ENCODE measurements at places on chromosomes 3 and 15.

- DNase-seq, result no peak
Measured at GRCh38 chr15:31214864-31215489, 111.7 kb upstream of the KLF13 start.

DNA sequence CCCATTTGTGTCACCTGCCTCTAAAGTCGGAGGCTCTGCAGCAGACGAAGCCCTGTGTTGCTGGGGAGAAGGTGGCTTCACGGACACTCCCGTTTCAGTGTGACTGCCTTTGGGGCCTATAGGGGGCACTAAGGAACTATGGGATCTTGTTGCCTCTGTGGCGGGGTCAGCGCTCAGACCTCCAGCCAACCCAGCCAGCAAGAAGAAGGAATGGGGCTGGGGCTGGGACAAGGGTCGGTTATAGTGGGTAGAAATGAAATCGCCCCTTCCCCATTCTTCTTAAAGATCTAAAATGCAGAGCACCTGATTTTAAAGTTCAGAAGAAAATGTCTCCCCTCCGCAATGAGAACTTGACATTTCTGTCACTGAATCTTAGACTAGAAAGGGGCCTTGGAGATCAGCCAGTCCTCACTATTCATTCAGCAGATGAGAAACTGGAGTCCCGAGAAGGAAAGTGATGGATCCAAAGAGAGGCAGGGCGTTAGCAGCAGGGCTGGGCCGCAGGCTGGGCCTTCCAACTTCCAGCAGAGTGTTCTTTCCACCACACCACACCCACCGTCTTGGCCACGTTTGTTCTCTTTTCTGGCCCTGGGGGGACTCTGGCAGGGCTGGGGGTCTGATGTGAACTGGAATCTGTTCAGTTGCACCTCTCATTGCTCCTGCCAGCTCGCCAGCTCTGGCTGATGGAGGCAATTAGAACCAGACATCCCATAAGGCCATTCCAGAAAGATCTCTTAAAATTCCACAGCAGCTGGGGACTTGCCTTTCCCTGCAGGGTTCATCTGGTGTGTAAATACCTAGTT is 195.4 kb downstream of the OPA1 start:
- peak; percentile 28 for DNase-seq

DNA sequence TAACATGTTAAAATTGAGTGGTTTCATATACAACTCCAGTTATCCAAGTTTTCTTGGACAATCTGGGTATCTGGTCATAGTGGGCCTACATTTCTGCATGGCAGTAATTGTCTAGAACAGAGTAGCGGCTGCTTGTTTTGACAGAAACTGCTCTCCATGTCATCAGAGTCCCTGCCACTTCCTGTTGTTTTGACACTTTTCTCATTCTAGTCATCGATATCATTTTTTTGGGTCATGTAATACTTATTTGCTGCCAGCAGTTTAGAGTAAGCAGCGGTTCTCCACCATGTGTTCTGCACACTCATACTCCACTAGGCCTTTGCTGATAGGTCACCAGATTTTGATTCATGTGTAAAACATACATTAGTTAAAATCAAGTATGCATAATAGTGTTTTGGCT is 81.5 kb downstream of the SLC25A26 start:
- no peak for DNase-seq

DNA sequence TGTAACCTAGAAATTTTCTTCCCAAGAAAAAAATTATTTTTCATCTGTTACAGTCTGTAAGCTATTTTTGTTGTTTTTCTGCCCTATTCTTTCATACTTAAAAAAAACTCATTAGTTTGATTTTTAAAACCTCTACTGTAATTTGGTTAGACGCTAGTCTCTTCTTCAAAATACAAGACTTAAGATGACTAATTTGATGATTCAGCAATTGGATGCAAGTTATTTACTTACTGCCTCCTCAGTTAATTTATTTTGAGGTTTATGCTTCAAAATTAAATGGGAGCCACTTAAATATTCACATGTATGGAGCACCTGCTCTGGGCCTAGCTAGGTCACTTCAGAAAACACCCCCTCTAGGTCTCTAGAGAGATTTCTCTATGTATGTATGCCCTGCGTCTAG is 132.4 kb downstream of the IQCH start:
- DNase-seq, result no peak

GRCh38 chr3:23304424-23304823 is 101.3 kb downstream of the UBE2E2 start:
- no peak for DNase-seq

DNA sequence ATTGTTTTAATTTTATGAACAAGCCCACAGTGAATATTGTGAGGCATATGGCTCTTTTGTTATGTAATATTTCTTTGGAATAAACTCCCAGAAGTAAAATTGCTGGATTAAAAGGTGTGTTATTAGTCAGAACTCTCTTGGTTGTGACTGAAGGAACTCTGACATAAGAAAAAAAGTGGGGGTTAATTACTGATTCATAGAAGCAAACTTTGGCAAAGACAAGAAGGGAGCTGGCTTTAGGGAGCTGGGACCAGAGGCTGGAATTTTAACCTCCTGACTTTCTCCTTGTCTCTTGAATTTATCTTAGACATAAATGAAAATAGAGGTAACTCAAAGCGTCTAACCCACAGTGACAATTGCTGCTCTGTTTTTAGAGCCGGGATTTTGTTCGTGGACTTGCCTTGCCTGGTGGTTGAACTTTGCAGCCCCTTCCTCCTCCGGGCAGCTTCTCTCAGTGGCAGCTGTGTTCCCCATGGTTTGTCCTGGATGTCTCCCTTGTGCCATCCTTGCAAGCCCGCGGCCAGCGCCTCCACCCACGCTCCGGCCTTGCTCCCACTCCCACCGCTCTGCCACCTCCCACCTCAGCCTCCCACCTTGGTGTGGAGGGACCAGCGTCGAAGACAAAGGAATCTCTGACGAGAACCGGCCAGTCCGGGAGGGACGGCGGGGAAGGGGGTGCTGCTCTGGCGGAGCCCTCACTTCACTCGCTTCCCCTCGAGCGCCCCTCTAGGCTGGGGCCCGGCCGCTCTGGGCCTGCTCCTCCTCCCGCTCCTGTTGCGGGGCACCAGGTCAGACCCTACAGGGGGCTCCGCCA is 28.0 kb downstream of the ARHGAP31 start:
- no peak for DNase-seq

GRCh38 chr3:133475245-133476010 is 75.6 kb downstream of the BFSP2 start:
- no peak for DNase-seq

DNA sequence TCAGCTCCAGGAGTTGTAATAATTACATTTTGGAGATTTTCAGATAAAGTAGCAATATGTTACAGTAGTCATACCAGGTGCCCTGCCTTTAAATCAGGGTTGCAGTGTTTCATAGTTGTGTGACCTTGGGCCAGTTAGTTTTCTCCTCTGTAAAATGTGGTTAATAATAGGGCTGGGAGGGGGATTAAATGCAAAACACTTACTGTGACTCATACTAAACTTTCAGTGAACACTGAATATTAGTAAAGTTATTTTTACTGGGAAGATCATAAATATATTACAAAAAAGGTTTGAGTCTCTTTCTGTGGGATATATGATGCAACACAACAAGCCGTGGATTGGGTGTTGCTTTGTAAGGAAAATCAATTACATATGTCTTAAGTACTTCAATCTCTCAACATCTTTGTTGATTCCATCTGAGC is 1.1 kb upstream of the EBLN2 start:
- DNase-seq, result no peak

DNA sequence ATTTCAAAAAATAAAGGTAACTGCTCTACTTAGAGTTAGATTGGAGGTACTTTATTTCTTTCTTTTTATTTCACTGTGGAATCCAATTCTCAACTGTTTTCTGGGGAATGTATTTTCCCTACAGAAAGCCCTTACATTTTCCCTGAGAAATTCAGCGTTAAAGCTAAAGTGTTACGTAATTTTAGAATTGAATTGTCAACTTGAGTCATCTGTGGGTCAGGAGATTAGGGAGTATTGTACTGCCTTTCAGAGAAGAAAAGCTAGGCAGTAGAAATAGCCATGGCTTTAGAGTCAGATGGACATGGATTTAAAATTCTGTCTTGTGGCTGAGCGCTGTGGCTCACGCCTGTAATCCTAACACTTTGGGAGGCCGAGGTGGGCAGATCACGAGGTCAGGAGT is 728.6 kb downstream of the ROBO1 start:
- no peak for DNase-seq

DNA sequence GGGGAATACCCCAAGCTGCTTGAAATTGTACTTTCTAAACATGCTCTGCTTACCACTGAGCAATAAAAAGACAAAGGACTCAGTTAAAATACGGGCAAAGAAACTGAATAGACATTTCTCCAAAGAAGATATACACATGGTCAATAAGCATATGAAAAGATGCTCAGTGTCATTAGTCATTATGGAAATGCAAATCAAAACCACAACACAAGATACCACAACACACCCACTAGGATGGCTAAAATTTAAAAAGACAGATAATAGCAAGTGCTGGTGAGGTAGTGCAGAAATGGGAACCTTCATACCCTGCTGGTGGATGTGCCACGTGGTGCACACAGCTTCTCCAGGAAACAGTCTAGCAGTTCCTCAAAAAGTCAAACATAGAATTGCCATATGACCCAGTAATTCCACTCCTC is 21.3 kb downstream of the LRIG1 start:
- DNase-seq, result no peak

Measured in stromal cell of bone marrow (primary cell).